Activated naive CD4-positive, alpha-beta T cell treated with anti-CD3 and anti-CD28 coated beads, Interleukin-2, amount 10 ng/mL, durations not matched to agents 7 days and 5 days (primary cell): ENCODE measurements at places on chromosomes 2 and 18.

DNA sequence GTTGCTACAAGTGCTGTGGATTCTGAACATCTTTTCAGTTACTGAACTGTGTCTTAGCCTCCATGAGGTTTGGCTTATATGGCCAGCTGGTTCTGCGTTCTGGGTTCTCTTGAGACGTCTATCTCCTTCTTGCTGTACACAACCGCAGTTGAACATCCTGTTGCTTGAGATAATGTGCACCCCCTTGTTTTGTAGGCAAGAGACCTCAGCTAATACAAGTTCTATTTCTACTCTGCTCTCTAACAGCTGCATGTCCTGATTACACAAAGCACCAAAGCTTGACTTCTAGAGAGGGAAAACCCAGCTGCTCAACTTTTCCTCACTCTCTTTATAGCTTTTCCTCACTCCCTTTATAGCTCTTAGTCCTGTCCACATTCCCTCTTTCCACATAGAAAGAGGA, 176.0 kb downstream of the LTBP1 start:
- no peak overlapping the region for H3K4me3 ChIP-seq
- no peaks in the 10 kb centered on the region for H3K36me3 ChIP-seq
- H3K27ac ChIP-seq, result no peak overlapping the region
- no peak for DNase-seq

DNA sequence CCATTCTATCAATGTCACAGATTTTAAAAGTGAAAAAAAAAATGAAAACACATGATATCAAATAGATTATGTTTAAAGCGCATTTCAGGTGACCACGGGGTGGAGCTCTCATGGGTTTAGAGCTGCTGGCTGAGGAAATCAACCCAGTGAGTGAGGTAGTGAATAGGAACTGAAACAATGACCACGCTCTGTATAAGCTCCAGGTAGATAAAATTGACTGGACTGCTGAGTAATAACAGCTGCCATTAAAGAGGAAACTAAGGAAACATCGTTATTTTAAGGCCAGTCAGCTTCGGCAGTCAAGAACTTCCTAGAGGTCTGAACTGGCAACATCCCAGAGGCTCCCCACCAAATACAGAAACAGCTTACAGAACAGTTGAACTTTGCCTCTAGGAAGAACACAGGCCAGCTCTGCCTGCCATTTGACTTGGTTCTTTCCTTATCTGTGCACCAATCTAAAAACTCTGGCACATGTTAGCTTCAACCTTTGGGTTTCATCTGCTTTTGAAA, 185.9 kb downstream of the PDE1A start:
- H3K36me3 ChIP-seq, result no peaks in the 10 kb centered on the region
- H3K27ac ChIP-seq, result no peak overlapping the region
- H3K27me3 ChIP-seq, result no peaks in the 10 kb centered on the region
- DNase-seq, result peak; percentile 37
- H3K4me3 ChIP-seq, result no peak overlapping the region

DNA sequence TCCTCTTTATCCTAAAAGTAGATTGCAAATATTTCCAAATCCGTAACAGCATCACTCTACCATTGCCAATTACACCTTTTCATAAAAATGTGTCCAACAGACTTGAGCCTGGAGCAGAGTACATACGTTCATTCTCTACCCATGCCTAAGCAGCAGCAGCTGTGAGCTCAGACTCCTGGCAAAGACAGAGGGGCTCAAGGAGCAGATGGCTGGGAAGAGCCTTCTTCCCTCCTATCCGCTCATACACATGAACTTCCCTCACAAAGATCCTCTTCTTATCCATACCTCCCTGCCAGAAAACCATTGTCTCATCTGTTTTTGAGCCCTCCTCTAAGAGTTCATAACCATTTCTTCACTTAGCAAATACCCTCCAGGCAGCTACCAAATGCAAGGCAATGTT, 164.3 kb upstream of the ARL4C start:
- H3K27me3 ChIP-seq, result peaks cover 4% of the 10 kb centered on the region
- no peaks in the 10 kb centered on the region for H3K36me3 ChIP-seq
- no peaks in the 10 kb centered on the region for H3K4me1 ChIP-seq
- DNase-seq, result no peak

GRCh38 chr2:26764078-26764887, at the start of gene SLC35F6:
TSS of gene SLC35F6 (plus strand) at chr2:26764284. CDS start at chr2:26764350, 66 bp downstream.
- H3K27me3 ChIP-seq, result peaks cover 17% of the 10 kb centered on the region
- H3K36me3 ChIP-seq, result peaks cover 2% of the 10 kb centered on the region
- peak within 1 kb of the TSS; percentile 90 for H3K27ac ChIP-seq

GRCh38 chr2:159758239-159758638, 39.8 kb downstream of the CD302 start:
- peaks cover 2% of the 10 kb centered on the region for H3K4me1 ChIP-seq
- no peak overlapping the region for H3K4me3 ChIP-seq
- H3K27me3 ChIP-seq, result no peaks in the 10 kb centered on the region
- H3K27ac ChIP-seq, result no peak overlapping the region
- DNase-seq, result no peak

GRCh38 chr2:168841445-168841844, 39.0 kb downstream of the NOSTRIN start:
- no peak for DNase-seq
- H3K27me3 ChIP-seq, result no peaks in the 10 kb centered on the region
- peaks cover 9% of the 10 kb centered on the region for H3K4me1 ChIP-seq

- no peak overlapping the region for H3K27ac ChIP-seq
- no peak overlapping the region for H3K4me3 ChIP-seq
- H3K36me3 ChIP-seq, result peaks cover 68% of the 10 kb centered on the region
- peaks cover 28% of the 10 kb centered on the region for H3K4me1 ChIP-seq
- DNase-seq, result no peak
Measured at GRCh38 chr2:143229952-143230351, 100.7 kb downstream of the ARHGAP15 start.

GRCh38 chr2:1590596-1591460, 153.5 kb downstream of the PXDN start:
- H3K36me3 ChIP-seq, result no peaks in the 10 kb centered on the region
- peaks cover 19% of the 10 kb centered on the region for H3K27me3 ChIP-seq
- no peak overlapping the region for H3K4me3 ChIP-seq
- DNase-seq, result no peak
- H3K4me1 ChIP-seq, result no peaks in the 10 kb centered on the region

GRCh38 chr2:234596696-234597575, 100.1 kb upstream of the ARL4C start:
- H3K27me3 ChIP-seq, result peaks cover 18% of the 10 kb centered on the region
- no peak overlapping the region for H3K4me3 ChIP-seq
- DNase-seq, result no peak
- H3K27ac ChIP-seq, result no peak overlapping the region
- no peaks in the 10 kb centered on the region for H3K4me1 ChIP-seq
- no peaks in the 10 kb centered on the region for H3K36me3 ChIP-seq

GRCh38 chr2:219744066-219744465, 116.6 kb downstream of the SLC4A3 start:
- H3K4me1 ChIP-seq, result no peaks in the 10 kb centered on the region
- no peaks in the 10 kb centered on the region for H3K36me3 ChIP-seq
- no peak overlapping the region for H3K27ac ChIP-seq
- DNase-seq, result no peak

DNA sequence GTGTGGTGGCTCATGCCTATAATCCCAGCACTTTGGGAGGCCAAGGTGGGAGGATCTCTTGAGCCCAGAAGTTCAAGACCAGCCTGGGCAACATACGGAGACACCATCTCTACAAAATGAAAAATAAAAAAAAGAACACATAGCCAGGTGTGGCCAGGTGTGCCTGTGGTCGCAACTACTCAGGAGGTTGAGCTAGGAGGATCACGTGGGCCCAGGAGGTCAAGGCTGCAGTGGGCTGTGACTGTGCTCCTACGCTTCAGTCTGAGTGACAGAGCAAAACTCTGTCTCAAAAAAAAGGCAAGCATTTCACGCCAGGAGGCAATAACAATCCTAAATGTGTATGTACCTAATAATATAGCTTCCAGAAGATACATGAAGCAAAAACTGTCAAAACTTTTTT, 27.8 kb downstream of the USP40 start:
- H3K27me3 ChIP-seq, result no peaks in the 10 kb centered on the region
- no peak overlapping the region for H3K4me3 ChIP-seq
- peaks cover 17% of the 10 kb centered on the region for H3K36me3 ChIP-seq
- H3K4me1 ChIP-seq, result no peaks in the 10 kb centered on the region
- no peak overlapping the region for H3K27ac ChIP-seq

DNA sequence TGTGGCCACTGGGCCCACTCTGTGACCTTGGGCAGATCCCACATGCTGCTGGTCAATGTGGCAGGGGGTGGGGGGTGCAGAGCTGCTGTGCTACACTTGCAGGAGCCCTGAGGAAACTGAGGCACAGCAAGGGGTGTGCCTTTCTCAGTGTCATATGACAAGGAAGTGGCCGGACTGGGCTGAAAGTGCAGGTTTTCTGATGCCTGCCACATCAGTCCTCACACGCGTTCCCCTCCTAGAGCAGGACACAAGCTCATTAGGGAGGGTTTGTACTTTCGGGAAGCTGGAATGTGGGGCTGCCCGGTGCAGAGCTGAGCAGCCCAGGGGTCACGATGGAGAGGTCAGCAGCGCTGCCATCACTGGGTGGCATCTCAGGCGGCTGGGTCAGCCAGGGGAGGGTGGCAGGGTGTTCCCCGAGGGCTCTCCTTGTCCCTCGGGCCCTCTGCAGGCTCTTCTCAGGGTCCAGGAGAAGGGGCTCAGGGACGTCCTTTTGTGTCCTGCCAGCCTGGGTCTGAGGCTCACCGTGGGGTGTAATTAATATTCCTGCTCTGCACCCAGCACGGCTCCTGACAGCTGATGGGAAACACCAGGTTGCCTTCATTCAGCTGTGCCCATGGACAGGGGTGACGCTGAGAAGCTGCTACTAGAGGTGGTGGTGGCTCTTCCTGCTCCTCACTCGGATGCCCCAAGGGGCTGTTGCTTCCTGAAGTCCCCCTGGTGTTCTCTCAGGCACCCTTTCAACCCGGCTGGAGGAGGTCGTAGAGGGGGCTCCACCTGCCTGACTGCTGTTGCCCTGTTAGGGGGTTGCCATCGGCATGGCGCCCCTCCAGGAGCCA, 62.1 kb upstream of the HDAC4 start:
- H3K4me3 ChIP-seq, result no peak overlapping the region
- H3K27ac ChIP-seq, result no peak overlapping the region
- DNase-seq, result no peak
- H3K27me3 ChIP-seq, result peaks cover 12% of the 10 kb centered on the region
- H3K4me1 ChIP-seq, result no peaks in the 10 kb centered on the region

- no peak for DNase-seq
- no peak overlapping the region for H3K4me3 ChIP-seq
- H3K4me1 ChIP-seq, result peaks cover 41% of the 10 kb centered on the region
- H3K27ac ChIP-seq, result peak overlapping the region; percentile 42
Measured at GRCh38 chr2:172108587-172108930, 5.9 kb upstream of the DLX2 start.

- H3K27me3 ChIP-seq, result no peaks in the 10 kb centered on the region
- no peak for DNase-seq
- no peaks in the 10 kb centered on the region for H3K36me3 ChIP-seq
- no peak overlapping the region for H3K27ac ChIP-seq
- no peaks in the 10 kb centered on the region for H3K4me1 ChIP-seq
- no peak overlapping the region for H3K4me3 ChIP-seq
Measured at GRCh38 chr2:188078534-188078933, 213.1 kb upstream of the GULP1 start.

GRCh38 chr2:174777347-174778084, 13.2 kb upstream of the CHRNA1 start:
- H3K36me3 ChIP-seq, result no peaks in the 10 kb centered on the region
- peaks cover 52% of the 10 kb centered on the region for H3K4me1 ChIP-seq
- no peak for DNase-seq
- H3K4me3 ChIP-seq, result peak overlapping the region; percentile 11
- peak overlapping the region; percentile 86 for H3K27ac ChIP-seq
- peaks cover 25% of the 10 kb centered on the region for H3K27me3 ChIP-seq

- H3K27ac ChIP-seq, result no peak overlapping the region
- H3K27me3 ChIP-seq, result no peaks in the 10 kb centered on the region
- no peak overlapping the region for H3K4me3 ChIP-seq
- peaks cover 8% of the 10 kb centered on the region for H3K4me1 ChIP-seq
- DNase-seq, result no peak
- H3K36me3 ChIP-seq, result peaks cover 3% of the 10 kb centered on the region
Measured at GRCh38 chr2:24507549-24507948, 16.5 kb downstream of the NCOA1 start.

GRCh38 chr2:219408631-219409030, 9.5 kb upstream of the DES start:
- H3K27ac ChIP-seq, result no peak overlapping the region
- H3K27me3 ChIP-seq, result peaks cover 61% of the 10 kb centered on the region
- H3K4me3 ChIP-seq, result no peak overlapping the region
- H3K36me3 ChIP-seq, result no peaks in the 10 kb centered on the region

DNA sequence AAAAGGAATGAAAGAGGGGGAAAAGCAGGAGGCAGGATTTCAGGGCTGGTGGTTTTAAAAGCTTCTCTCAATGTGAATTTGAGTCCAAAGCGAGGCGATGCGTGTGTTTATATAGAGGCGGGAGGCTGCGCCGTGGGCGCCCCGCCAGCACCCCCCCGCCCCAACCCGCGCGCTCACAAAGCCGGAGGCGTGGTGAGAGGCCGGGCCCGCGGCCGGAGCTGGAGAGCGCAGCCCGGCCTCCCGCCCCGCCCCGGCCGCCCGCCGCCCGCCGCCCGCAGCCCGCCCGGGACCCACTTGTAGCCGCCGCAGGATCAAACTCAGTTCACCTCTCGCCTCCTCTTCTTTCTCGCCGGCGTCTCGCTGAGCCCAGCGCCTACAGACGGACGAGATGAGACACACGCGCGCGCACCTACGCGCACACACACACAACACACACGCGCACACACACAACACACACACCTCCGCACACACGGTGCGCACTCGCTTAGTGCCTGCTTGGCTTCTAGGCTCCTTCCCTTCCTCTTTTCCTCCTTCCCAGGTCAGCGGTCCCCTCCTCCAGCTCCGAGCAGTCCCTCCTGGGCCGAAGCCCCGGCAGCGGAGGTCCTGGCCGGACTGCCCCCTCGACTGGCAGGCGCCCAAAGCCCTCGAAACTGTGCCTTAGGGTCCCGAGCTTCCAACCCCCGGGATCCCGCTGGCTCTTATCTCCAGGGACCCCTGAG, 1.3 kb upstream of the CYP26B1 start:
- H3K27ac ChIP-seq, result peak overlapping the region; percentile 52
- DNase-seq, result peak; percentile 37
- H3K27me3 ChIP-seq, result peaks cover 96% of the 10 kb centered on the region
- peaks cover 10% of the 10 kb centered on the region for H3K36me3 ChIP-seq

- H3K4me3 ChIP-seq, result no peak overlapping the region
- H3K4me1 ChIP-seq, result no peaks in the 10 kb centered on the region
- no peak for DNase-seq
- H3K36me3 ChIP-seq, result peaks cover 3% of the 10 kb centered on the region
Measured at GRCh38 chr2:9565436-9566153, 10.0 kb upstream of the ADAM17 start.

DNA sequence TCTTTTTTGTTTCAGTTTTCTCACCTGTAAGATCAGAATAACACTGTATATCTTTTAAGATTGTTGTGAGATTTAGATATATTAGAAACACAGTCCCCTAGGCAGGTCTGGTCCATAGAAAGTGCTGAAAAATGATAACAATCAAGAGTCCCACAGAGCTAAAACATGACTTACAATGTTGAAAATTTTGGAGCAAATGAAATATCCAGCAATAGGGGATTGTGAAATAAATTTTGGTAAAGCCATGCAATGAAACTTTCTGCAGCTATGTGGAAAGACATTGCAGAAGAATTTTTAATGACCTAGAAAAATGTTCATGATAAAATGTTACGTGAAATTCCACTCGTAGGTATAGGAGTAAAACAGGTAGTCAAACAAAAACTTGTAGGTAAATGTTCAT, 127.6 kb upstream of the SERPINE2 start:
- H3K4me1 ChIP-seq, result no peaks in the 10 kb centered on the region
- H3K27me3 ChIP-seq, result peaks cover 5% of the 10 kb centered on the region
- H3K4me3 ChIP-seq, result no peak overlapping the region
- no peaks in the 10 kb centered on the region for H3K36me3 ChIP-seq
- DNase-seq, result no peak
- H3K27ac ChIP-seq, result no peak overlapping the region
